Chondrocyte (in vitro differentiated cells): ENCODE measurements at places on chromosomes 3 and 15. TPM values are rescaled to one million over a fixed set of nuclear protein-coding genes. Genes with fewer than 3 reads are reported as not detected.

GOLGA6L10 gene
- 1.2 to 2.4 TPM (median 2.0 TPM) in 3 replicates for total RNA-seq

LDHAL6B gene
- total RNA-seq = not detected in 3 replicates

GAP43 gene
- 3.3 to 33.7 TPM (median 3.6 TPM) in 3 replicates for total RNA-seq

GABRR3 gene
- total RNA-seq = not detected in 3 replicates

COL6A5 gene
- total RNA-seq = not detected in 3 replicates

TLR9 gene
- 0.12 TPM in 1 of 3 replicates, not detected in the others for total RNA-seq

GRCh38 chr15:29401644-29402043 is 132.0 kb upstream of the NSMCE3 start:
- no peak for DNase-seq

DNA sequence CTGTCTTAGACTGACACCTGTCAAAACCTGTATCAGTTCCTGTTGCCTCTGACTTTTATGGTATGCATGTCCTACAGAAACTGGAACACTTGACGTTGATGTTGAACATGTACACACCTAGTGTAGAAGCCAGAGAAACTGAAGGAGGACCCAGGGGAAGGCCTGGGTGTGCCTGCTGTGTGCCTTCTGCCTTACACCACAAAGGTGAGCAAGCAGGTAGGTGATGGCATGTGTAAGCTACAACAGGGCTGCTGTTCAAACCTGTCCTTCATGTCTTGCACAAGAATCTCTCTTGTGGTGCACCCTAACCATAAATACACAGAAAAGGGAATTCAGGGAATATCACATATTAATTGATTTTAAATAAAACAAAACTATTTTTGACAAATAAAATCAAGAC is 13.6 kb upstream of the AQP9 start:
- DNase-seq = no peak

- no peak for DNase-seq
These were observed 19.5 kb upstream of the COMMD2 start for GRCh38 chr3:149771652-149772271.

- no peak for DNase-seq
These were observed 9.6 kb upstream of the SMAD6 start for GRCh38 chr15:66692391-66692790.

DNA sequence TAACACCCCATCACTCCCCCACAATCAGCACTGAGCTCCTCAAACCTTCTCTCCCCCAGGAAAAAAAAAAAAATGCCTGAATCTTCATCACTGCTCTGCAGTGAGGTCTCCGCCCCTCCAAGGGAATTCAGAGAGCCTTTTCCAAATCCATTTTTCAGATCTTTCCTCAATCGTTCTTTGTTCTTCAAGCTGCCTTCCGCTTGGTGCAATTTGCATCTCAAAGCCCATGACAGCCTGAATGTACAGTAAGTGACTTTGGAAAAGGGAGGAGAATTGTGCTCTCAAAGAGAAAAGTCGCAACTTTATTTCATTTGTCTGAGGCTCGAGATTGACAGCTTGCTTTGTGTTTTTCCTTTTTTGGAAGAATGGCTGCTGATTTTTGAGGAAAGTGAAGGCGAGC is 75.0 kb downstream of the CORO2B start:
- DNase-seq = no peak

DNA sequence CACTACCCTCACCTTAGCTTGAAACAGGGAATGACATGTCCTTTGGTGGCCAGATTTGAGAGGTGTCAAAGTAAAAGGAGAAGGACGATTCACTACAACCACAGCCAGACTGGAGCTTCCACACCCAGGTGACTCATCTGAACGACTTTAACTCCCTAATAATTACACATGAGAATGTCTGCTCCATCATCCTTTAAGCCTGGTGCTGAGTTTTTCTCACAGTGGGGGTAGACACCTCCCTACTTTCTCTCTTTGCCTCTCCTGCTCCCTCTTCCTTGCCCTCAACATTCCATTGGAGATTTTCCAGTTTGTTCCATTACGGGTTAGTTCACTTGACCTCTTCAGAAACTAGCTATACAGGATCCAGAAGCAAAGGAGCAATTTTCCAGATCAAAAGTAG is 154.3 kb upstream of the BHLHE40 start:
- DNase-seq = no peak

DNA sequence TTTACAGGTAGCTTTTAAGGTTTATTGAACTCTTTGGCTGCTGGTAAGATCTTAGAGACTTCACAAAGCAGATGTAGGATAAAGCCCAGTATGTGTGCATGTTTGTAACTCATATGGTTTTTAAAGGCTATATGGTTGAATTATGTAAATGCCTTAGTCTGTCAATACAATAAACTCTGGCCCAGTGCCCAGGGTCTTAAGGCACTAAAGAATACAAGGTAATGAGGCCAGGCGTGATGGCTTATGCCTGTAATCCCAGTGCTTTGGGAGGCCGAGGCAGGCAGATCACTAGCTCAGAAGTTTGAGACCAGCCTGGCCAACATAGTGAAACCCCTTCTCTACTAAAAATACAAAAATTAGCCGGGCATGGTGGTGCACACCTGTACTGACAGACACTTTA is 170.3 kb upstream of the CGNL1 start:
- no peak for DNase-seq

DNA sequence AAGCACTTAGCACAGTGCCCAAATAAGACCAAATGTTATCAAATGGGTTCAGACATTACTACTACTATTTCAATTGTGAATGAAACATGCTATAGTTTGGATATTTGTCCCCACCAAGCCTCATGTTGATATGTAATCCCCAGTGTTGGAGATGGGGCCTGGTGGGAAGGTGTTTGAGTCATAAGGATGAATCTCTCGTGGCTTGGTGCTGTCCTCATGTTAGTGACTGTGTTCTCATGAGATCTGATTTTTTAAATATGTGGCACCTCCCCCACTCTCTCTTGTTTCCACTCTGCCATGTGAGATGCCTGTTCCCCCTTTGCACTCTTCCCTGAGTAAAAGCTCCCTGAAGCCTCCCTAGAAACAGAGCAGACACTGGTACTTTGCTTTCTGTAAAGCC is 148.7 kb upstream of the TGFBR2 start:
- no peak for DNase-seq

- no peak for DNase-seq
These were observed 26.3 kb upstream of the CCDC39 start for GRCh38 chr3:180705619-180706018.
